ENCODE measurements at places on chromosomes 2 and 18.

- no peak for DNase-seq
Measured at GRCh38 chr2:167487728-167488127, 599.4 kb downstream of the XIRP2 start.

DNA sequence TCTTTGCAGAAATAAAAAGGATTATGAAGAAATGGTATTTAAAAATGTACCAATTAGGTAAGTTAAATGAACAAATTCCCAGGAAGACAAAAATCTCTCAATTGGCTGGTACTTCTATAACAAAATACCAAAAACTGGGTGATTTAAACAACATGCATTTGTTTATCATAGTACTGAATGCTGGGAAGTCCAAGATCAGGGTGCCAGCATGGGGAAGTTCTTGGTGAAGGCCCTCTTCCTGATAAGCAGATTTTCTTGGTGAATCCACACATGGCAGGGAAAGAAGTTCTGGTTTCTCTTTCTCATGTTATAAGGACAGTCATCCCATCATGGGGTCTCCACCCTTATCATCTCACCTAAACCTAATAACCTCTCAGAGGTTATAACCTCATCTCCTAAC, 271.6 kb upstream of the SETBP1 start:
- no peak for DNase-seq

DNA sequence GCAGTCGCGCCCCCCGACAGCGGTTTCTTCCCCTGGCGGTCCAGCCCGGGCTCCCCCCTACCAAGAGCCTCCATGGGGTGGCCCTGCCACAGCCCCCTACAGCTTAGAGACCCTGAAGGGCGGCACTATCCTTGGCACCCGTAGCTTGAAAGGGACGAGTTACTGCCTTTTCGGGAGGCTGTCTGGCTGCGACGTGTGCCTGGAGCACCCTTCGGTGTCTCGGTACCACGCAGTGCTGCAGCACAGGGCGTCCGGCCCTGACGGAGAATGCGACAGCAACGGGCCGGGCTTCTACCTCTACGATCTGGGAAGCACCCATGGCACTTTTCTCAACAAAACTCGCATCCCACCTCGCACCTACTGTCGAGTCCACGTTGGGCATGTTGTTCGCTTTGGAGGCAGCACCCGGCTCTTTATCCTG, 475 bp downstream of the SLC4A1AP start:
- no peak for DNase-seq

DNA sequence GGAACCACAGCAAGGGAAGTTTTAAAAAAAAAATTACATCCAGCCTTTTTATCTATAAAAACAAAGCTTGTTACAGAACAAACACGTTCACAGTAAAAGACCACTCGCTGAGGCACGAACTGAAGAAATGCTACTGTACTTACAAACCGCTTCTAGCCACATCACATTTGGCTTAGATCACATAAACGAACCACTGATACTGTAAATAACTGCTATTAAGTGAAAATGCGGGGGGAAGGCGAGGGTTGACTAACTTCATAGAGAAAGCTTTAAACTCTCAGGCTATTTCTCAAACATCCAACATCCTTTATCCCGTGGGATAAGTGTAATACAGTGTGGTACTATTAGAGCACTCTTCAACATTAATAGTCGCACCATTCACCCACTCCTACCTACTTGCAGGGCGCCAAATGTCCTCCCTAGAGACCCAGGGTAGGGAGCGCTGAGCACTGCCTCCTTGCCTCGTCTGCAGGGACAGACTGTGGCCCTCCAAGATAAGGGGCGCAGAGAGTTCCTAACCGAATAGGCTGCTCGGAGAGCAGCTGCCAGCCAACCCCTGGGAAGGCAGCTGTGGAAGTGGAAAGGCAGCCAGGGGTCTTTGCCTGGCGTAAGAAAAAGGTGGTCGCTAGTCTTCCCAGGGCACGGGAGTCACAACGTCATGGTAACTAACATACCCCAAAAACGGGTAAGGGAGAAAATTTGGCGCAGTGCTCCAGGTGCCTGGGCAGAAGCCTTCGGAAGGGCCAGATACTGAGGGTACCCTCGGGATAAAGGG, 854 bp downstream of the GPR155 start:
- DNase-seq: peak; percentile 63

- no peak for DNase-seq
Measured at GRCh38 chr2:68726608-68727367, 7.8 kb upstream of the ARHGAP25 start.

GRCh38 chr2:121633463-121633862, 15.8 kb downstream of the CLASP1 start:
- DNase-seq: no peak

DNA sequence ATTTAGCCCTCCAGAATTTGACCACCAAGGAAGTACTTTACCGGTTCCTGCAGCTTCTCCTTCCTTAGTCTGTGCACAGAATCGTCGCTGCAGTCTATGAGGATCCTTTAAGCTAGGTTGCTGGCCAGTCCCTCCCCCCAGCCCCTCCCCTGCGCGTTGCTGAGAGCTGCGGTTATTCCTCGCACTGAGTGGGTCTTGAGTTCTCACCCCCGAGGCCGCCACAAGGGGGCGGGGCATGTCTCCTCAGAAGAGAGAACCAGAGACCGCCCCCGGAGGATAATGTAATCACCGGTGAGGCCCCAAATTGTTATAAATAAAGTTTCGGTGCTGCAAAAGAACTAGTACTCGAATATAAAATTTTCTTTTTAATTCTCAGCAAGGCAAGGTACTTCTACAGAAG, 1184.9 kb upstream of the CDH2 start:
- DNase-seq: no peak

- DNase-seq: no peak
Measured at GRCh38 chr2:166060191-166060590, 67.6 kb downstream of the SCN1A start.

DNA sequence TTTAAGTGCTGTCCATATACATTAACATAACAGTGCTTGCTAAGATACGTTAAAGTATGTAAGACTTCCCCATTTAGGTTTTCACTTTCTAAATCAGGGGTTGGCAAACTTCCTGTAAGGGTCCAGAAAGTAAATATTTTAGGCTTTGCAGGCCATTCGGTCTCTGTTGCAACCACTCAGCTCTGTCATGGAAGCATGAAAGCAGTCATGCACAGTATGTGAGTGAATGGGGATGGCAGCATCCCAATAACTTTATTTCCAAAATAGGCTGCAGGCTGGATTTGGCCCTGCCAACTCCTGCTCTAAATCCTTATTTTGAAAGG, 128.7 kb downstream of the PLA2R1 start:
- no peak for DNase-seq

- DNase-seq: no peak
Measured at GRCh38 chr18:5543036-5543680, 639 bp downstream of the EPB41L3 start.

DNA sequence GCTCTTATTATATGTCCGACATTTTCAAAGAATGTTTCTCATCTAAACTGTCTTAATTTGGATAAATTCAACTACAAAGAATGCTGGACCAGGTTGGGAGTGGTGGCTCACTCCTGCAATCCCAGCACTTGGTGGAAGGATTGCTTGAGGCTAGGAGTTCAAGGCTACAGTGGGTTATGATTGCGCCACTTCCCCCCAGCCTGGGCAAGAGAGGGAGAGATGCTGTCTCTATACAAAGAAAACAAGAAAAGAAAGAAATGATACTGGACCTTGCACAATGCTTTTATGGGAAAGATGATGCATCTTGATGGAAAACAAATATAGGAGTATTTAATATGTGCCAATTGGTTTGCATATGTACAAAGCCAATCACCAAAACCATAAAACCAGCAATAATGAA, 296.7 kb downstream of the LPIN1 start:
- DNase-seq: no peak

- no peak for DNase-seq
Measured at GRCh38 chr2:231201475-231201814, 3.0 kb downstream of the ARMC9 start.

DNA sequence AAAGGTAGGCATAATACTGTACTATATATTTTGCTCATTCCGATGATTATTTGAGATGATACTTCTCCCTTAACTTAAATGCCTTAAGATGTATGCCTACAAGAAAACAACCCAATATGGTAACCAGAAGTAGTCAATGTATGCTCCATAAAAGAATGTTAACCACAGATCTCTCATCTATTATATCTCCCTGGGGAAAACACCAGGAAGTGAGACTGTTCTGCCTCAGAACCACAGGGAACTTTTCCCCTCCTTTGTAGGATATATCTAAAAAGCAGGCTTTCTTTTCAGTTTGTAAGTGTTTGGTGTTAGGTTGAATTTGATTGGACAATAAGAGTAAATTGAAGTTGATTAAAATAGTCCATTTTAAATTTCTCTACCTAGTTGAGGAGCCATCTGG, 1160.5 kb upstream of the NXPH2 start:
- DNase-seq: no peak

DNA sequence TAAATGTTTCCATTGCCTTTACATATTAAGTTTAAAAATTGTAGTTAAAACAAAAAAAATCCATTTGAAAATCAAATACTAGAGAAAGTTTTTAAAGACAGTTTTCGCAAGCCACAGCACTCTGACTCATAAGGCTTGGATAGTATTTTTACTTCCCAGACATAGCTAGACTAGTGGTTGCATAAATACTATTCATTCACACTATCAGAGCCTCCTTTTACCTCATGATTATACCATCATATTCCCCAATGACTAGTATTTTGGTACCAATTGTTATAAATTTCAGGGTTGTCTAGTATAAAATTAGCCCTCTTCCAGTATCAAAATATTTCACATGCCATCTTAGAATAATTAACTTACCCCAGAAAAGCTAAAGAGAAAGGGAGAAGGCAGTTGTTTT, 393.5 kb downstream of the ERBB4 start:
- DNase-seq: no peak

DNA sequence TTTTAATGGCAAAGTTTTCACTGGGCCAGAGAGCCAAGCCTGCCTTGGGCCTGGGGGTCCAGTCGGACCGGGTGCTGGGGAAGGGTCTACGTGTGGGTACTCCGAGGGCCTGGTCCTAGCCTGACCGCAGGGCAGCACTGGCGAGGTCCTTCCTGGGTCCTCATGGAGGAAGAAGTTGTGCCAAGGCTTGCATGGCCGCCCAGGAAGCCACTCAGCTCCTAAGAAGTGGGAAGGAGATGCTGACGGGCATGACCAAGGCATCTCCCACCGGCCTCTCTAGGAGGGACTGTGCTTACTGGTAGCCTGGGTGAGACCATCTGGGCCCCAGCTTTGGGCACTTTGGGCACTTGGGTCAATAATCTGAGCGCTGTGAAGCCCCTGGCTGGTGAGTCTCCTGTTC, 22.6 kb downstream of the CIB4 start:
- no peak for DNase-seq

DNA sequence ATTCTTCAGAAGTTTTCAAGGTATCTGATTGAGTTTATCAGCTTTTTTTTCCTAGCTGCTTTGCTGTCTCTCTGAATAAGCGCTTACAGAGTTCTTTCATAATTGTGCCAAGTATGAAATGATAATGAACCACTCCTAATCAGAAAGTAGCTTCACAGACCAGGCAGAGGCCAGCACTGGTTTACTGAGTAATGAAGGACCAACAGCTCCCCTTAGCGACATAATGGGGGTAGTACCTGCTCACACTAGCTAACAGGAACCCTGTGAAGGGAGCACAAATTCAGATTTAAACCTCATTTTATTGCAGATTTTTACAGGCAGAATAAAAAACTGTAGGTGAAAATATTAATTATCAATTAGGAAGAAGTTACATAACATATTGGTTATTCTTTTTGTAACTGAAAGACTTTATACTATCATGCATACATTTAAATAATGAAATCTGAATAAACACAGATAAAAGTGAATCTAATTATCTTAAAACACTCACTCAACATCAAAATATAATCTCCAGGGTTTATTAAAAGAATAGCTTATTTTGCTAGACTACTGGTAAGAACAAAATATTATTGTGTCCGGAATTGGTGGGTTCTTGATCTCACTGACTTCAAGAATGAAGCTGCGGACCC, 53.7 kb upstream of the LRRC30 start:
- no peak for DNase-seq

GRCh38 chr18:21064347-21064746, 47.3 kb downstream of the ROCK1 start:
- DNase-seq: no peak

GRCh38 chr2:56297671-56298070, 113.9 kb downstream of the CCDC85A start:
- no peak for DNase-seq

GRCh38 chr2:175884697-175885393, 117.2 kb downstream of the LNPK start:
- no peak for DNase-seq

DNA sequence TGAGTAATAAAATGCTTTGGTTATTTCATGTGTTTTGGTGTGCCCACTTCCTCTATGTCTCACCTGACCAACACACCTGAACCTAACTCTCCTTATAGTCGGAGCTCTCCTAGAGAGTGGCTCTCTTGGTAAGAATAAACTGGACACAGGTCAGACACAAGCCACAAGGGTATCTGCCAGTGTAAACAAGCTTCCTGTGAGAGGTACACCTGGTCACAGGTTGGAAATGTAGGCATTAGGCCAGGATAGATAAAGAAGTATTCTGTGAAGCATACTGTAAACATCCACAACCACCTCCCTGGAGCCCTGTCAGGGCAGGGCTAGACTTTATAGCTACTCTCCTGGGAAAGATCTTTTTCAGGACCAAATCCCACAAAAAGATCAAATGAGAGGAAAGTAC, 69.4 kb downstream of the ZDBF2 start:
- DNase-seq: no peak

- DNase-seq: no peak
Measured at GRCh38 chr2:226691255-226691654, 108.4 kb downstream of the IRS1 start.

DNA sequence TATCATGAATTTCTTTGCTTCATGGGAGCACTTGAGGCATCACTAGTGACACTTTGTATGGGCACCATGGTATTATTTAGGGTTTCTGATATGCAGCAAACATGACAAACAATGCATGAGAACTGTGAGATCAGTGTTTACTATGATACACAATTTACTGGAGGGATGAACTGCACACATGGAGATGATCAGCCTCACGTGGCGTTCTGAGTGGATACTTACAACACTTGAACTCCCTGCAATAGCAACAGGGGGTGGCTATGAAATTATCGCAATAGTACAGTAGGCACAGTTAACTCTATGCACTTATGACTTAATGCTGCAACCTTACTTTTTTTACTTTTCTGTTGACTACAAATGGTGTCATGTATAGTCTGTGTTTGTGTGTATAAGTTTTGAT, 18.5 kb upstream of the UGT1A8 start:
- DNase-seq: no peak

DNA sequence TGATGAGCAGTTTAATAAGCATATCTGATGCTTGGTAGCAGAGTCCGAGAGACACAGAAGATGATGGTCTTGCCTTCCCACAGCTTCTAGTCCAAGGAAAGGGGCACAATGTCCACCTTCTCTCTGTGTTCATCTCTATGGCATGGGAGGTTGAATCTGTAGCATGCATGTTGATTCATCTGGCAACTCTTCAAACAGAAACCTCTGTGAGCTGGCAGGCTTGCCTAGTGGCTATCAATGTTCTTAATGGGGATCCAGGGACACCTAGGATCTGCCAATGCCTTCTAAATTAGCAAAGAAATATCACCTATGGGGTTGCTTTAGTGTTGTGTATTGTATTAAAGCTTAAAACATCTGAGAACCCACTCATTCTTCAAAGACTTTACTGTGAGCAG, 170.8 kb downstream of the INO80D start:
- DNase-seq: no peak

All from heart left ventricle (tissue), 16 donors.